8988T (cell line): ENCODE measurements at places on chromosomes 1 and 21.

DNA sequence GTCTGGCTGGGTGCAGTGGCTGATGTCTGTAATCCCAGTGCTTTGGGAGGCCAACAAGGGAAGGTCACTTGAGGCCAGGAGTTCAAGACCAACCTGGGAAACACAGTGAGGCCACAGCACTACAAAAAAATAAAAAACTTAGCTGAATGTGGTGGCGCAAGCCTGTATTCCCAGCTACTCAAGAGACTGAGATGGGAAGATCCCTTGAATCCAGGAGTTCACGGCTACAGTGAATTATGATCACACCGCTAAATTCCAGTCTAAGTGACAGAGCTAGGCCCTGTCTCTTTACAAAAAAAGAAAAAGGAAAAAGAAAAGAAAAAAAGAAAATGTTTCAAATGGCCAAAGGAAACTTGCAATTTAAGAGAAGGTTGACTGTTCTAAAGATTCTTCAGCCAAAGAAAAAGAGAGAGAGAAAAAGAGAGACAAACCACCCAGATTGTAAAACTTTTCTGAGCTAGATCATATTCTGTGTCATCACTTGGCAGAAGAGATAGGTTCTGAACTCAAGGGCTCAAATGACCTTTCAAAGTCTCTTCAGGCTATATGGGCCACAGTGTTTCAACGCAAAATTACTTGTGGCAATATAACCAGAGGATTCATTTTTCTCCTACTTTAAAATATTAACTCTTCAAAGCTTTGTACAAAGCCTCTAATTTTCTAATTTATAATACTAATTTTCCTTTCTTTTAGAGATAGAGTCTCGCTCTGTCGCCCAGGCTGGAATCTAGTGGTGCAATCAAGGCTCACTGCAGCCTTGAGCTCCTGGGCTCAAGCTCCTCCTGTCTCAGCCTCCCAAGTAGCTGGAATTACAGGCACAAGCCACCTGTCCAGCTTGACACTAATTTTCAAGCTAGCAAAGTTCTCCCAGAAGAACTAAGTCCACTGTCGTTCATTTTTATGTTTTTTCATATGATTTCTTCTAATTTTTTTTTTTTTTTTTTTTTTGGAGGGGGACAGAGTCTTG is 20.5 kb downstream of the ARID4B start:
- DNase-seq: no peak

DNA sequence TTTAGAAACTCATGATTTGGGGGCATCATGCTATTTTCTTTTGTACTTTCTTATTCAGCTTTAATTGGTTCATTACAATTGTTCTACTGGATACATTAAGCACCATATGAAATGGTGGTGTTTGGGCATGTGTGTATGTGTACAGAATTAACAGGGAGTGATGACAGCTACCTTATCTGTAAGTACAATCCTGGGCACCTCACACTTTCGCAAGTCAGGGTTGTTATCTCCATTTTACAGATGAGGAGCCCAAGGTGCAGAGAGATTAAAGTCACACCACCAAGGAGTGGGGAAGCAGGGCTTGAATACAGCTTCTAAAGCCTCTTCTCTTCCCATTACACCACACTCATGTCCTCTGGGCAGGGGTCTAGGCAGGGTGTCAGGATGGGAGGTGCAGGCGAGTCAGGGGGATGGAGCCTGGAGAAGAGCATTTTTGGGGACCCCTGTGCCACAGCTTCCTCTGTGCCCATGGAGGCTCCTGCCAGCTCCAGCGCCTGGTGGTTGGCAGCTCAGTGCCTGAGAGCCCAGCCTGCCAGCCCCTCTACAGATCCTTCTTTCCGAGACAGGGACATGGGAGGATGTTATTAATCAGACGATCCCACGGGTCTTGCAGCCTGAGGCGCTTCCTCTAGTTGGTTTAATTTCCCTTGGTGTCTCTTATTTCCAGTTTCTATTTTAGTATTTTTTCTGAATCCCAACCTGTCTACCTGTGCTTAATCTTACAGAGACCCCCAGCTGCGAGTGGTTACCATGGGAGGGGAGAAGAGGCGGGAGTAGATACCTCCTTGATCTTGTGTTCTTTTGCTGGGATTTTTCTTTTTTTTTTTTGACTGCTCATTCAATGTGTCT is 126.2 kb upstream of the CD34 start:
- DNase-seq: no peak

DNA sequence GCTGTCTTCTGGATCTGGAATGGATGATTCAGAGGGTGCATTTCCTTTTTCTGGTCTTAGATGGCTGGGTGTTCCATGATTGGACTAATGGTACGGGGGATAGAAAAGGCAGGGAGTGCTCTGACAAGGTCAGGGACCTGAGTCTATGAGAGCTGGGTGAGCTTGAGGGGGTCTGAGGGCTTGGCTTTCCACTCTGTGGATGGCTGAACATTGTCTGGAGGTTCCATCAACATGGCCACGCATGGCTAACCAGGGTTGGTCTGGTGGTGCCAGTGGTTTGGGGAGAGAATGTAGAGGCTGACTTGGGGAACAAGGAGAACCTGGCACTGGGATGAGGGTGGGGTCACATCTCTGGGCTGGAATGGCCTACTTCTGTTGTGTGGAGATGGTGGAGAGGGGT is 41.5 kb upstream of the TSPAN2 start:
- DNase-seq: no peak

DNA sequence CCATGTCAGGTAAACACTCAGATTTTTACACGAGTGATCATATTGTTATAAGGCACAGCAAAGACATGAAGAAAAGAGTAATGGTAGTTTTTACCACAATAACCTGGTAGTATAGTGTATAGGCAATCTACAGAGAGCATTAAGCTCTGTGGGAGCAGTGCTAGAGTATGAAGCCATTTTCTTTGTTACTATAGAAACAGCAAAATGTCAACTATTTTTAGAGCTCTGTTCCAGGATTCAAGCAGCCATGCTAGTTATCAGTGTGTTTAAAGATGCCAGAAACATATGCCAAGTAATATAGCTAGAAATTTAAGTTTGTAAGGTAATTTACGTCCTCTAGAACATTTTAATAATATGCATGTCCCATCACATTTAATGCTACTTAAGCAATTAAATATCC is 77.6 kb upstream of the RGS18 start:
- DNase-seq: no peak

GRCh38 chr1:12475530-12475934 is 142.5 kb downstream of the DHRS3 start:
- no peak for DNase-seq

GRCh38 chr1:82598337-82598736 is 797.6 kb downstream of the ADGRL2 start:
- DNase-seq: no peak

- DNase-seq: no peak
Observed at GRCh38 chr1:111660204-111661150, 40.9 kb downstream of the RAP1A start.

DNA sequence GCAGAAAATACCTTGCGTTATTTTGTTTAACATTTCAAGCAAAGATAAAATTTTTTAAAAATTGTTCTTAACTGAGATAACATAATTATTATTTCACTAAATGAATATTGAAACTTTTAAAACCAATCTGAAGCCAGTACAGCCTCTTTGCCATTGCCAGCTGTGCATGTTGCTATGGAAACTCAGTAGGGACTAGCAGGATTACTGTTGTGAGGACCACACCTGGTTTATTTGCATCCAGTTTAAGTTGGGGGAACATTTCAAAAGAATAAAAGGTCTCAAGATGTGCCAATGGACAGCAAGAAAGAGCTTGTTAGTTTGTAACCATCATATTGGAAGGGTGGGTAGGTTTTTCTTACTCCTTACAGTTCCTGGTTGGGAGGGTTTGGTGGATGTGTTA is 80.7 kb downstream of the POU2F1 start:
- DNase-seq: no peak

GRCh38 chr1:29444081-29444715 is 207.9 kb downstream of the PTPRU start:
- no peak for DNase-seq

- DNase-seq: no peak
Observed at GRCh38 chr1:33119532-33120217, 38.7 kb downstream of the AZIN2 start.

GRCh38 chr1:201459775-201460174 is 9.2 kb downstream of the PHLDA3 start:
- DNase-seq: no peak

- DNase-seq: no peak
Observed at GRCh38 chr1:182170891-182171461, 109.5 kb upstream of the ZNF648 start.

DNA sequence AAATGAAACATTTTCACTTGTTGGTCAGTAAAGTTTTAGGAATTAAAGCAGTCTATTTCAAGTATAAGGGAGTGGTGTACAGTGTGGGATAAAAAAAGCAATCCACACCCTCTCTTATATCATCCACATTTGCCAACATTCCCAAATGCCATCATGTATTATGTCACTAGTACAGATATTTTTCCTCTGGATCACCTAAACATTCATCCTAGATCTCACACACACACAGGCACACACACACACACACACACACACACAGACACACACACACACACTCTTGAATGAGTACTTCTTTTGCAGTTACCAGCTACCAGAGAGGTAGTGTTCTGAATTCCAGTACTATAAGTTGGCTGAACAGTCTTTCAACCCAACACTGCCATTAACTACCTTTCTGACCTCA is 1369.1 kb upstream of the ADGRL4 start:
- DNase-seq: no peak

GRCh38 chr1:119828266-119828665 is 17.0 kb upstream of the REG4 start:
- DNase-seq: no peak

- DNase-seq: no peak
Observed at GRCh38 chr21:32975811-32976431, 49.8 kb upstream of the OLIG2 start.

DNA sequence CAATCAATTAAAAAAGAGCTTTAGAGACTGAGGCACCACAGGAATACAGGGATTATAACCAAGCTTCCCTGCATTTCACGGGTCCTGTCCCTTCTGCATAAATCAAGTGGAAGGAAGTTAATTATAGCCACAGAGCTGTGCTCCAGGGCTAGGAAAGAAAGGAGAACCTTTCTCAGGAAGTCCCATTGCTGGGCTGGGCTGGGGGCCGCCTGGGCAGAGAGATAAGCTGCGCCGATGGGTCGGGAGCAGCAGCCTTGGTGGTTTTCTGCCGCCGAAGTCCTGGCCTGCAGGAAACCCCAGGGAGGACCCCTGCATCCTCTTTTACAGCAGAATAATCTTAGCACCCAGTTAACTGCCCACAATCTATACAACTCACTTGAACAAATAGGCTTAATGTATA is 12.6 kb upstream of the CD34 start:
- DNase-seq: no peak
